ENCODE measurements at places on chromosomes 2 and 18. TPM values are rescaled to one million over a fixed set of nuclear protein-coding genes. Genes with fewer than 3 reads are reported as not detected.

- peaks cover 17% of the 10 kb centered on the region for H3K4me1 ChIP-seq
- H3K36me3 ChIP-seq: no peaks in the 10 kb centered on the region
- H3K27ac ChIP-seq: peak overlapping the region; percentile 98
- peak overlapping the region; percentile 99 for H3K4me3 ChIP-seq
Measured at GRCh38 chr2:39435234-39435633, 1.9 kb downstream of the MAP4K3 start.

- no peak overlapping the region for H3K4me3 ChIP-seq
- no peak for ATAC-seq
- H3K27me3 ChIP-seq: peaks cover 6% of the 10 kb centered on the region
- no peaks in the 10 kb centered on the region for H3K4me1 ChIP-seq
- H3K27ac ChIP-seq: no peak overlapping the region
- no peaks in the 10 kb centered on the region for H3K36me3 ChIP-seq
Measured at GRCh38 chr18:77777163-77777562, 527.5 kb downstream of the GALR1 start.

GRCh38 chr2:54384301-54385203, 71.6 kb upstream of the SPTBN1 start:
- H3K4me1 ChIP-seq: peaks cover 33% of the 10 kb centered on the region
- peak overlapping the region; percentile 47 for H3K27ac ChIP-seq
- no peak overlapping the region for H3K4me3 ChIP-seq
- ATAC-seq: no peak
- H3K27me3 ChIP-seq: no peaks in the 10 kb centered on the region

GRCh38 chr18:71832946-71833617, 711.1 kb downstream of the CBLN2 start:
- no peak for ATAC-seq
- no peaks in the 10 kb centered on the region for H3K36me3 ChIP-seq
- H3K4me3 ChIP-seq: no peak overlapping the region
- H3K27ac ChIP-seq: no peak overlapping the region
- H3K4me1 ChIP-seq: no peaks in the 10 kb centered on the region
- no peaks in the 10 kb centered on the region for H3K27me3 ChIP-seq

MYO7B gene
- not detected for total RNA-seq

All from gastroesophageal sphincter (tissue), 4 donors.